ENCODE measurements at places on chromosomes 1 and 21.

GRCh38 chr1:177328251-177328650 is 157.5 kb downstream of the BRINP2 start:
- DNase-seq, result no peak

DNA sequence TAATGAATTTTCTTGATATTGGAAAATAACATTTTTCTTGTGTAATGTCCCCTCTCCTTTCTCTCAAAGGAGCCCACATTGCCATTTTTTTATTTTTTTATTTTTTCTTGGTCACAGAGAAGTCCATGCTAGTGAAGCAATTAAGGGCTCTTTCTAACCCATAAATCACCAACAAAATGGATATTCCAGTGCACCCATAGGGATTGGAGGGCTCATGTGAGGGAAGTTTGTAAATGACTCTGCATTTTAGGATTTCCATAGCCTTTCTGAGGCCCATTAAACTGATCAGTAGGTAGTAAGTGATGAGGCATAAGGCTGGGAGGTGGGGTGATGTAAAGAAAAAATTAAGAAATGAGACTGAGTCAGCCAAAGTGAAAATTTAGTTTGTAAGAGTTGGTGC is 55.9 kb upstream of the JAK1 start:
- no peak for DNase-seq

DNA sequence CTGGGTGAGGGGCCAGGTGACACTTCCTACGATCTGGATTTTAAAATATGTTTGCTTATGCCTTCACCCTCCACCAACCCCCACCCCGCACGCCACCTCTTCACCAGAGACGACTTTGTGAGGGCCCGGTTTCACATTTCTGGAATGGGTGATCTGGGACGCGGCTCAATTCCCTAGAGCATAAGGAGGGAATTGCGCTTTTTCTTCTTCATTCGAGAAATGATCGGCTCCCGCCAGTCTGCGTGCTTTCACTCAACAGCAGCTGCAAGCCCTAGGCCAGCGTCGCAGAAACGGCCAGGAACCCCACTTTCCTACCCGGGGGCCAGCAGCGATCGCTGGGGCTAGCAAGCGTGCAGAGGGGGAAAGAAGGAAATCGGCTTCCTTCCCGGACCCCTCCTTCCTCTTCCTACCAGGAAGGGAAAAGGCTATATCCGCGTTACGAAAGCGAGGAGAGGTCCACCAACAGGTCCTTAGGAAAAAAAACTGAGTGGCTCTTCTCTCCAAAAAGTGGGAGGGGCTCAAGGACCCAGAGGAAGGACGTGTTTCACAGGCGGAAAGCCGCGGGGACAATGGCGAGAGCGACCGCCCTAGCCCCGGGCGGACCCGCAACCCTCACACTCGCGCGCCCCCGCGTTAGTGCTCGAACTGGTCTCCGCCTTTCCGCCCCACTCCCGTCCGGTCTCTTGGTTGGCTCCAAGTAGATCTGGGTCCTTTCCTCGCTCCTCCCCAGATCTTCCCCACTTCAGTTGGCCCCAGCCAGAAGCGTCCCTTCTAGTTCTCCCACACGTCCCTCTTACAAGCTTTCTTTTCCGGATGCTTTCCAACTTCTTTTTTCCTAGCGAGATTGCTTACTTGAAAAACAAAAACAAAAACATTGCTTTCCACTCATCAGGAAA is 1.1 kb upstream of the ADAMTS1 start:
- no peak for DNase-seq

- no peak for DNase-seq
These were observed 49.8 kb upstream of the RCC1 start for GRCh38 chr1:28456078-28456477.

DNA sequence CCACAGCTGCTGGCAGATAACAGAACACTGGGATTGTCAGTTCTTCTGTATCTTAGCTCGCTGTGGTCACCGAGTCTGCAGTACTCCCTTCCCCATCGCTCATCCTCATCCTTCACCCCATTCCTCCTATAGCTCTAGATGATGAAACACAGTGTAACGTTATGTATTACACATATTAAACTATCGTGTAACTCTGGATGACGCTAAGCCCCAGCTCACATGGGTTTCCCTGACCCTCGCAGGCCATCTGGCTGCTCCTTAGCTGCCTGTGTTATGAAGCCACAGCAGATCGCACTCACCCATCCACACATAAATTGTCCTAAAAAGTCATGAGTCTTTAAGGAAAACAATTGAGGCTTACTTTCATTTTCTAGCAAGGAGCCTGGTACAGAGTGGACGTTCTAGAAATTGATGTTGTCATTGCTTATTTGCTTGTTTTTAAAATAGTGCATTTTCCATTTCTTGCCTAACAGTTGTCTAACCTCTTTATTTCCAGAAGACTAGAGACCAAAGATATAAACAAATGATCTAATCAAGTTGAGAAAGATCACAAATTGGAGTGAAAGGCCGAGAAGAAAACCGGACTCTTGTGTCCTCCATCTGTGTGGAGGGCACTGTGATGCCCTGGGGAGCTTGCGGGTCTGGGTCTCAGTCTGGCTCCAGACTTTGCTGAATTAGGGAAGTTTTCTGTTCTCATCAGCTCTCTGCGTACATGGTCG is 24.3 kb upstream of the PCP4 start:
- no peak for DNase-seq

- no peak for DNase-seq
These were observed 76.1 kb downstream of the SLC25A24 start for GRCh38 chr1:108124023-108124422.

GRCh38 chr21:36471254-36471723 is 8.6 kb downstream of the CLDN14 start:
- no peak for DNase-seq

- DNase-seq, result no peak
These were observed 2.8 kb upstream of the BACE2 start for GRCh38 chr21:41164981-41165655.

DNA sequence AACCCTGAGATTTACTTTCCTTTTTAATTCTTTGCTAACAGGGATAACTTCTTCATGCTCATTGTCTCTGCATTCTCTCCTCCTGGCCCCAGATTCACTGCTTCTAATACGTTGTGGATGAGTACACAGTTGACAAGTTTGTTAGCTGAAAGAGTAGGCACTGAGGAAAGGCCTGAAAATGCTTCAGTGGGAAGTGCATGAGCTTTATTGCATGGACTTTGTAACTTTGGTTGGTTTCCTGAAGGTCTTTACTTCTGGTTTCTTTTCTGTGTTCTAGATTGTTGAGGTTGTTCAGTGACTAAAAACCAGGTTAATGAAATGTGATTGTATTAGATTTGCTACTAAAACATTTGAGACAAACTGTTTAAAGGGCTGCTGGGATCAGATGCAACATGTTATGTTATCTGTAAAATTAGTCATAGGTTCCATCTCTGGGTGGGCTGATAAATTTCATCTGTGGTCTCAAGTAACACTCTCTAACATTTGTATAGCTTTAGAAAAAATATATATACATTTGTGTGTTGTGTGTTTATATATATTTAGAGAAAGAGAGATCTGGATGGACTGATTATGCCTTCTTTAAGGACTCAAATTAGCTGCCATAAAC is 19.1 kb downstream of the LRIG2 start:
- no peak for DNase-seq

DNA sequence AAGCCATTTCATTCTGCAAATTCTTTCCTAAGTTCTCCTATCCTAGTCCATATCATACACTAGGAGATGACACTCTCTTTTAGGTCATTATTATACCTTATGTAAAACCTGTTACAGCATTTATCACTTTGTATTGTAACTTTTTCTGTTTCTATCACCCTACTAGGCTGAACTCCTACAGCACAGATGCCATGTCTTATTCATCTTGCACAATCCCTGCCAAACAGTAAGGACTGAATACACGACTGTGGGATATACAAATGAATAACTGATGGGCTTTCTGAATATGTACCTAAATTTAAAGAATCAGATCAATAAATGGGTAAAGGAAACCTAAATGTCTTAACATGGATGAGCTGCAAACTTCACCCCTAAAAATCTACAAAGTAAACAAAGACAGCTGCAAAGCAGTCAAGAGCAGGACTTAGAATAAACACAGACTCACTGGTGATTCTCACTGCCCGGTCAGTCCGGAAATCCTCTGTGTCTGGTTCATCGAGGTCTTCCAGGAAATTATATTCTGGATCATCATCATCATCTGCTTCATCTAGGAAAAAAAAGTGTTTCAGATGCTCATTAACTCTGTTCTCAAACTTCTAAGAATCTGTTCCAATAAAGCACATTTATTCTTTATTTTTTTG is 62.3 kb downstream of the GON4L start:
- peak; percentile 77 for DNase-seq

DNA sequence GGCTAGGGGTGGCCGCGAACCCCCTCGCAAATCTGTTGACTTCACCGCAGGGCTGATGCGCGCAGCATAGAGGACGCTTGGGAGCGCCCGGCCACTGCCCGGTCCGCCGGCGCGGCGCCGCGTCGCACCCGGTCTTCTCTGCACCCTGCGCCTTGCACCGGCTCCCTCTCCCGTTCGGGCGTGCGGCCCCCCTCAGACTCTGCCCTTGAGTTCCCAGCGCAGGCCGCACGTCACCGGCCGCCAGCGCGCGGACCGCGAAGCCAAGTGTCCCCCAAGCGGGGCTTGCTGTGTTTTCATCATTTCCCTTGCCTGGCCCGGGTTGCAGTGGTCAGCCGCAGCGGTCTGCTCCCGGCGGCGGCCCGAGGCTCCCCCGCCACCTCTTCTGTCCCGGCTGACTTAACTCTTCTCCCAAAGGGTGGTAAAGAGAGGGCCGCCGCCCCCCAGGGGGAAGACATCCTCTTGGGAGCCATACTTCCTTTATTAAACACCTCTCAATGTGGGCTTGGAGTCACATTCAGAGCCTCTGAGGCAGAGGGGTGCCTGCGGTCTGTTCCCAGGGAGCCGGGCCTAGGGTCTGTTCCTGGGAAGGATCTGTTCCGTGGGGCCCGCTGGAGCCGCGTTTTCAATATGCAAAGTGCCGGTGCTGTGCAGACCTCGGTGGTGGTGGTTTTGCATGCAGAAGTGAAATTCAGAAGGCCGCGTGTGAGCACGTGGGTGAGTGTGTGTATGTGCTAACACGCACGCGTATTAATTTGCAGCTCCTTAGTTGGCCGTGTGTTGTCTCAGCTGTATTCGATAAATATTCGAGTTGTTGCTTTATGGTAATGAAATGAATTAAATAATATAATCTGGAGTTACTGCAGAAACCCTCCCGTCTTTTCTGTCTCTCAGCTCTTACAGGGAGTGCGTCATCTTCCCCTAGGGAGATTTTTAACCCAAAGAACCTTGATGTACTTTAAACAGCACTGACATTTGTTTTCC is 17.6 kb downstream of the PBX1 start:
- no peak for DNase-seq

DNA sequence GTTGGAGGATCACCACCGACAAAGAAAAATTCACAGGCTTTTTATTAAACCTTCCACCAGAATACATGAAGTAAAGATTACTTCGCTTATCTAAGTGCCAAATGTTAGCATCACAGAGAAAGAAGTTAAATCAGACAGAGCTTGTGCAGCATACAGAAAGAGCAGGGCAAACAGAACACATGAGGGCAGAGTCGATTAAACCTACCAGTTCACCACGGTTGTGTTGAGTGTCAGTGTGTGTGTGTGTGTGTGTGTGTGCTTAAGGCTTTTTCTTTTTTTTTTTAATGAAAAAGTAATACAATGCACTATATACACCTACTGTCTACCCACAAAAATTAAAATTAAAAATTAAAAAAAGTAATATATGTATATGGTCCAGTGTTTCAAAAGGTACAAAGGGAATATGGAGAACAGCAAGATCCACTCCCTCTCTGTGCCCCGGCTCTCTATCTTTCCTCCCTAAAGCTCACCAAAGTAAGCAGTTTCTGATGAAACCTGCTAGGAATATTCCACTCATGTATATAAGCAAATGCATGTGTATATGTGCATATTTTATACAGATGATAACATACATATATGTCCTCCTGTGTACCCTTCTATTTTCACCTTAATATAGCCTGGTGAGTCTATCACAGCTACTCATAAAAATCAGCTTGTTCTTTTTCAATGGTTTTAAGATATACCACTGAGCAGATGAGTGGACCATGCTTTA is 17.7 kb downstream of the YIPF1 start:
- no peak for DNase-seq

Data from SHP77 treated with DMSO at 0.1 percent for 48 hours (cell line).